ENCODE measurements at places on chromosomes 12 and 14. TPM values are rescaled to one million over a fixed set of nuclear protein-coding genes. Genes with fewer than 3 reads are reported as not detected.

The ASCL1 gene
- not detected for total RNA-seq

The RIMBP2 gene
- 0.09 TPM for total RNA-seq

The RERG gene
- total RNA-seq, result 19.6 TPM

The TMEM229B gene
- total RNA-seq, result 5.4 TPM

The CLEC6A gene
- total RNA-seq, result 2.0 TPM

The PAPOLA gene
- 153 TPM for total RNA-seq

The LHX5 gene
- not detected for total RNA-seq

The ZDHHC22 gene
- total RNA-seq, result not detected

The TSPAN8 gene
- total RNA-seq, result 11.2 TPM

The TMEM116 gene
- total RNA-seq, result 23.4 TPM

The COCH gene
- 0.38 TPM for total RNA-seq

DNA sequence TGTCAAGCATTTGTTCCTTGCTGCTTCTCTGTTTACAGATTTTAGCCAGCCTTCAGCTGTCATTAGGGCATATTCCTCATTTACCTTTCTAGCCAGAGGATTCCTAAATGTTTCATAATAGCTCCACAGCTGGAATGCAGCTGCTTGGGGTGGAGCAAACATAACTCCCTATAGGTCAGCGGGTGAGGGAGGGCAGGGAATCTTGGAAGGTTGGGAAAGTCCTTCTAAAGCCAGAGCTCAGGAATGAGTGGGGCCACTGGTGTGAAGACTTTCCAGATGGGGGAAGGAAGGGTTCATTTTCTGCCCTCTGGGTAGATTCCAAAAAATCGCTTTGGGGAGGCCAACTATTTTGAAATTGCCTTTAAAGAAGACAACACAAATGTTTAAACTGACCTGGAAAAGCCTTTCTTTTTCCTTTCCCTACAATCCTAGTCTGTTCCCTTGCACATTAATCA, 16.3 kb upstream of the IRF2BPL start:
- H3K4me3 ChIP-seq, result no peak overlapping the region
- H3K4me1 ChIP-seq, result peaks cover 73% of the 10 kb centered on the region
- H3K36me3 ChIP-seq, result no peaks in the 10 kb centered on the region
- no peak for DNase-seq
- H3K27me3 ChIP-seq, result no peaks in the 10 kb centered on the region
- peak overlapping the region; percentile 96 for H3K27ac ChIP-seq

DNA sequence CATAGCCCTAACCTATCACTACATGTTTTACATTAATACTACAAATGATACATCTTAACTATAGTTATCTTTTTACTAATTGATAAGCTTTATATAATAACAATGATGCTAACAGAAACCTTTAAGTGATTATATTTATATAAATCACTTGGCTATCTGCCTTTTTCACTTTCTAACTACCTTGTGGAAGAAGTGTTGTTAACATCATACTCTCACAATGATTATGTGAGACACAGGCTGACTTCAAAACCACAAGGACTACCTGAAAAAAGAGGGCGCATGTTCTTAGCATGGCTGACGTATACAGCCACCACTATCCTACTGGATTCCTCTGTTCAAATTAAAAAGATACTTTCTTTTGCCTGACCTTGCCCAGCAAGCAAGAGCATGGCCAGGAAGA, 135.3 kb upstream of the SOX5 start:
- no peak overlapping the region for H3K4me3 ChIP-seq
- H3K27ac ChIP-seq, result no peak overlapping the region
- no peaks in the 10 kb centered on the region for H3K4me1 ChIP-seq
- no peak for DNase-seq

GRCh38 chr12:12759234-12759915, 26.1 kb upstream of the APOLD1 start:
- H3K36me3 ChIP-seq, result no peaks in the 10 kb centered on the region
- H3K27me3 ChIP-seq, result no peaks in the 10 kb centered on the region
- H3K4me3 ChIP-seq, result no peak overlapping the region
- no peaks in the 10 kb centered on the region for H3K4me1 ChIP-seq
- no peak for DNase-seq
- no peak overlapping the region for H3K27ac ChIP-seq

DNA sequence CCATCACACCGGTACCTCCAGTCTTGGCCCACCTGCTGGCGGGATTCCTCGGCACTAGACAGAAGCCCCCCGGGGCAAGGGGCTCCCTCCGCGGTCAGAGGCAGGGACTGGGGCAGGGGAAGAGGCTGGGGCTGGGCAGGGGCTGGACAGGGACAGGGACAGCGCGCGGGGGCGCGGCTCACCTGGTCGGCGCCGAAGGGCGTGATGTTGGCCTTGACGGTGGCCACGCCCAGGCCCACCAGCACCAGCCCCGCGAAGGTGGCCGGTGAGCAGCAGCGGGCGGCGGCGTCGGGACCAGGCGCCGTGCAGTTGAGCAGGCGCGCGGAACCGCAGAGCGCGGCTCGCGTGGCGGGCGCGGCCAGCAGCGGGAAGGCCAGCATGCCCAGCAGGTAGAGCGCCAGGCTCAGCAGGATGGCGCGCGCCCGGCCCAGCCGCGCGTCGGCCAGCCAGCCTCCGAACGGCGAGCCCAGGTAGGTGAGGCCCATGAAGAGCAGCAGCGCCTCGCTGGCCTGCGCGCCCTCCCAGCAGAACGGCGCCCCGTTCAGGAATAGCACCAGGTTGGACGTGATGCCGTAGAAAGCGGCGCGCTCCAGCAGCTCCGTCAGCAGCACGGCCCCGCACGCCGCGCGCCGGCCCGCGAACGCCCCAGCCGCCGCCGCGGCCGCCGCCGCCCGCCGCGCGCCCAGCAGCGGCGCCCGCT, 392 bp downstream of the SLC15A4 start:
- DNase-seq, result peak; percentile 75
- no peaks in the 10 kb centered on the region for H3K27me3 ChIP-seq
- peak overlapping the region; percentile 85 for H3K4me3 ChIP-seq
- peaks cover 47% of the 10 kb centered on the region for H3K4me1 ChIP-seq

- peaks cover 4% of the 10 kb centered on the region for H3K4me1 ChIP-seq
- H3K27ac ChIP-seq, result no peak overlapping the region
- peaks cover 20% of the 10 kb centered on the region for H3K36me3 ChIP-seq
- no peak overlapping the region for H3K4me3 ChIP-seq
Observed at GRCh38 chr12:130965214-130965613, 11.5 kb downstream of the ADGRD1 start.

- H3K4me3 ChIP-seq, result no peak overlapping the region
- peaks cover 24% of the 10 kb centered on the region for H3K4me1 ChIP-seq
- peaks cover 4% of the 10 kb centered on the region for H3K36me3 ChIP-seq
- no peak for DNase-seq
Observed at GRCh38 chr14:95507174-95507573, 9.3 kb downstream of the SYNE3 start.

DNA sequence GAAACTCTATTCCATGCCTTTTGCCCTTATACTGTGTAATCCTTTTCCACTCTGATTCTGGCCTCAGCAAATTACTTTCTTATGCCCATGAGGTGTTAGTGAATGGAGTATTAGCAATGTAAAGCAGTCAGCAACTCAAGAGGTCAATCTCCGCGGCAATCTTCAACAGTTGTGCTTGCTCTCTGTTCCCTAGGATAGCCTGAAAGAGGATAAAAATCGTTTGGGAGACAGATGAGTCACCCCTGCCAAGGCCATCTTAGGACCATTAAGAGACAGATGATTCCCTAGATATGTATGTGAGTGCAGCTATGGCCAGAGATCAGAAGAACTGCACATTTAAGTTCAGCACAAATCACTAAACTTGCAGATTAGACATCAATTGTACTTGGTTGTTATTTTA, 1145.8 kb downstream of the GALC start:
- no peaks in the 10 kb centered on the region for H3K4me1 ChIP-seq
- no peaks in the 10 kb centered on the region for H3K36me3 ChIP-seq
- no peak overlapping the region for H3K27ac ChIP-seq
- no peak for DNase-seq
- no peaks in the 10 kb centered on the region for H3K27me3 ChIP-seq
- no peak overlapping the region for H3K4me3 ChIP-seq

- no peaks in the 10 kb centered on the region for H3K27me3 ChIP-seq
- H3K27ac ChIP-seq, result peak overlapping the region; percentile 47
- DNase-seq, result peak; percentile 69
- peaks cover 45% of the 10 kb centered on the region for H3K4me1 ChIP-seq
Observed at GRCh38 chr14:61466249-61466904, 145.0 kb downstream of the PRKCH start.

- no peaks in the 10 kb centered on the region for H3K4me1 ChIP-seq
- H3K27ac ChIP-seq, result no peak overlapping the region
- H3K4me3 ChIP-seq, result no peak overlapping the region
- H3K27me3 ChIP-seq, result no peaks in the 10 kb centered on the region
Observed at GRCh38 chr14:80867798-80868197, 73.7 kb downstream of the CEP128 start.

DNA sequence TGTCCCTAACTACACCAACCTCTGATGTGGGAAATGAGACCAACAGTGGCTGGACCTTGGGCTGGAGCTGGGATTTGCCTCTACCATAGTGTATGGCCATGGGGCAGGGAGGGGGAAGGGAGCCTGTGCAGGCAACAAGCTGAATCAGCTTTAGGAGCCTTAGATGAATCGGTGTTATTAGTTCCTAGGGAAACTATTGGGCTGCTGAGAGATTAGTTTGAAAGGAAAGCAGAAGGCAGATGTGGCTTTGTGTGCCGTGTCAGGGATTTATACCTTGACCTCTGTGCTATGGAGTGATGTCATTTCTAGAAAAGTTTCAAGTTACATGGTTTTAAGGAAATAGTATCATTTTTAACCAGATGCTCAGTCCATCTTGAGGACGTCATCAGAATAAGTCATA, 19.5 kb upstream of the GAS2L3 start:
- DNase-seq, result no peak
- H3K36me3 ChIP-seq, result no peaks in the 10 kb centered on the region
- H3K27me3 ChIP-seq, result no peaks in the 10 kb centered on the region
- no peak overlapping the region for H3K4me3 ChIP-seq

DNA sequence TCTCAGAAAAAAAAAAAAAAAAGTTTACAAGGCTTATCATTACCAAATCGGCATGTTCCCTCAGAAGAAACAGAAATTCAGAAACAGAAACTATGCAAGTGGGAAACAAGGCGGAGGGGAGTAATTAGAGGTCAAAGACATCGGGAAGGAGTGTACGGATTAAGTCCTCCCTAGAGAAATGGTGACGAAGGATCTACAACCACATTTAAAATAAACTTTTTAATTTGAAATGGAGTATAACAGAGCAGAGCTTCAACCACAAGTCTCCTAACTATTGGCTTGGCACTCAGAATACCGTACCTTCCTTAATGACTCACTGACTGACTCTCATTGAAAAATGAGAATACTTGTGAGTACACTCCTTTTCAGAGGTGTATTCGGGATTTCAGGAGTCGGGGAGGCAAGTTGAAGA, 908 bp downstream of the ENTPD5 start:
- H3K4me1 ChIP-seq, result peaks cover 7% of the 10 kb centered on the region
- no peaks in the 10 kb centered on the region for H3K27me3 ChIP-seq
- H3K27ac ChIP-seq, result peak overlapping the region; percentile 99
- peak overlapping the region; percentile 97 for H3K4me3 ChIP-seq

DNA sequence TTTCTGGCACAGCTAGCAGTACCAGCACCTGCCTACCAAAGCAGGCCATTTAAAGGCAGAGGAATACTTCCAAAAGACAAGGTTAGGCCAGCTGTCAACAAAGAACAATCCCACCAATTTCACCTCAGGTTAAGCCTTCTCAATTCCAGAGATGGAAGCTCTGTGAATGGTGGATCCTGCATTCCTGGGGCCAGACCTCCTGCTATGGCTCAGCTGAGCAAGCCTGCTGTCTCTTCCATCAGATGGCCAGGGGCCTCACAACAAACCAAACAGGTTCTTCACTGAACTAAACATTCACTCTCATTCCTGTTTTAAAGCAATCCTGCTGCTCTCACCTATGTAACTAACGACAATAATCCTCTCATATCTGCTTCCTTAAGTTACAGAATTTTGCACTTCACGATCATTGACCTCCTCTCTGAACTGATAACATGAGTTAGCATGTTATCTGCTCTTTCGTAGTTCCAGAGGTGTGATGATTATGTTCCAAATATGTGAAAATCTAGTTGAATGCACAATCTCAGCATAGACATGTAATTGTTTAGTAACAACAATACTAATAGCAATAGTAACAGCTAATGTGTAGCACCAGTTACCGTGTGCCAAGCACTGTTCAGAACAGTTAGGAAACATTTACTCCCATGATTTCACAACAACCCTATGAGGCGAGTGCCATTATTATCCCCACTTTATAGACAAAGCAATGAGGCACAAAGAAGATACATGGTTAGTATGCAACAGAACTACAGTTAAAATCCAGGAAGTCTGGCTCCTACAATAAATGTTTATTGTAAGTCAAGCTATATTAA, 73.2 kb downstream of the SLC2A13 start:
- no peaks in the 10 kb centered on the region for H3K4me1 ChIP-seq
- no peaks in the 10 kb centered on the region for H3K27me3 ChIP-seq
- no peak for DNase-seq
- H3K27ac ChIP-seq, result no peak overlapping the region
- no peak overlapping the region for H3K4me3 ChIP-seq
- H3K36me3 ChIP-seq, result no peaks in the 10 kb centered on the region

DNA sequence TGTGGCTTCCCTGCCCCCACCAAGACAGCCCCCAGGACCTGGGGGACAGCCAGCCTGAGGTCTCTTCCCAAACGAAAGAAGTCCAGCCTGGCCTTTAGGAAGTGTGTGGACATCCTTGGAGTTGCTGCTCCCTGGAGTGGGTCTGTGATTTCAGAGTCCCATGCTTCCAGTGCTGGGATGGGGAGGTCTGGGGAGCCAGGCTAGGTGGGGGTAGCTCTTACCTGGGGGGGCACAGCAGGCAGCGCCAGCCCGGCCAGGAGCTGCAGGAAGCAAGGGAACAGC, 509 bp downstream of the PGF start:
- H3K27me3 ChIP-seq, result no peaks in the 10 kb centered on the region
- H3K4me3 ChIP-seq, result peak overlapping the region; percentile 52
- DNase-seq, result no peak
- no peaks in the 10 kb centered on the region for H3K36me3 ChIP-seq

GRCh38 chr14:67444395-67444794, 32.4 kb upstream of the PLEK2 start:
- H3K27me3 ChIP-seq, result no peaks in the 10 kb centered on the region
- no peaks in the 10 kb centered on the region for H3K36me3 ChIP-seq
- H3K27ac ChIP-seq, result no peak overlapping the region
- no peak for DNase-seq
- H3K4me3 ChIP-seq, result no peak overlapping the region

- H3K4me3 ChIP-seq, result no peak overlapping the region
- no peak for DNase-seq
- H3K27me3 ChIP-seq, result no peaks in the 10 kb centered on the region
- no peak overlapping the region for H3K27ac ChIP-seq
- H3K4me1 ChIP-seq, result peaks cover 3% of the 10 kb centered on the region
- H3K36me3 ChIP-seq, result no peaks in the 10 kb centered on the region
Observed at GRCh38 chr14:54638135-54638446, 71.2 kb downstream of the SAMD4A start.

DNA sequence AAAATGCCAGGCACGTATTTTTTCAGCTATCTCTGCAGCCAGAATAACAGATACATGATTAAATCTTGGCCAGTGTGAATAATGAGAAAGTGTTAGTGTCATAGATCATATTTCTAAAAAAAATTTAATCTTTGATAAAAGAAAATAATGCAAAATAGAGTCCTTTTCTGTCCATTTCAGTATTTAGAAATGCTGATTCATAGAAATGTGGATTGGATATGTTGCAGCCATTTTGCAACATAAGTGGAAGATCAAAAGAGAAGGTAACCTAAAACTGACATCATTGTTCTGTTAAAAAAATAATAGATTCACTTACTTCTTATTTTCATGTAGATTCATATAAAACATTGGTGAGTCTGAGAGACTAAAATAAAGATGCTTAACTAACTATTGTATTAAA, 1010.3 kb downstream of the LRFN5 start:
- H3K4me3 ChIP-seq, result no peak overlapping the region
- no peaks in the 10 kb centered on the region for H3K4me1 ChIP-seq
- no peaks in the 10 kb centered on the region for H3K27me3 ChIP-seq
- H3K36me3 ChIP-seq, result no peaks in the 10 kb centered on the region

All from upper lobe of right lung (tissue), 1 donor.